RWPE1 (cell line): ENCODE measurements at places on chromosomes 13 and 19.

DNA sequence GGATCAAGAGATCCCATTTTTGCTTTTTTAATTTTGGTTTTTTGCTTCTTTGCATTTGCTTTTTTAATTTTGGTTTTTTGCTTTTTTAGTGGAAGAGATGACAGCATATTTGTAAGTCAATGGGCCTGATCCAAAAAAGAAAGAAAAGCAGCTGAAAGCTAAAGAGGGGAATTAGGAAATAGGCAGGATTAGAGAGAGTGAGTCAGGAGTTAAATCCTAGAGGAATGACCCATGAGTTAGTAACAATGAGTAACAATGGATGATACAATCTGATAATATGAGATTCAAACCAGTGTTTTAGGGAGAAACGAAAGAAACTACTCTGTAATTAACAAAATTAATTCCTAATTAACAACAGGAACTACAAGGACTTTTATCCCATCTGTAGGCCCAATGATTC lies 111.2 kb upstream of the SGCG start:
- DNase-seq = peak; percentile 59

DNA sequence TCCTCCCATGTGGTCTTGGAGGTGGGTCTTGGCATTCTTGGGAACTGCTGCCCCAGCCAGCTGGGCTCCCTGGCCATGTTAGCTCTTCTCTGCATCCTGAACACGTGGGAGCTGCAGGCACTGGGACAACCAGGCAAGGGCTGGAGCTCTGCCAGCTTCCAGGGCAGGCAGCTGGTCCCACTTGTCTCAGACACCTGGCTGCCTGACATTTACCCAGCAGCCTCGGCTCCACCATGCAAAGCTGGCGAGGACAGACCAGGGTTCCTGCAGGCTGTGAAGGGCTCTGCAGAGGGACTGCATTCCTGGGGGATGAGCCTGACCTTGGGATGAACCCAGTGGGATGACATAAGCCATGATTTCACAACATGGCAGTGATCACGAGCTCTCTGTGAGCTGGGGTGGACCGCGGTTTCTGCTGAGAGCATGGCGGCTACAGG lies 99.0 kb upstream of the TSHZ3 start:
- DNase-seq = no peak

DNA sequence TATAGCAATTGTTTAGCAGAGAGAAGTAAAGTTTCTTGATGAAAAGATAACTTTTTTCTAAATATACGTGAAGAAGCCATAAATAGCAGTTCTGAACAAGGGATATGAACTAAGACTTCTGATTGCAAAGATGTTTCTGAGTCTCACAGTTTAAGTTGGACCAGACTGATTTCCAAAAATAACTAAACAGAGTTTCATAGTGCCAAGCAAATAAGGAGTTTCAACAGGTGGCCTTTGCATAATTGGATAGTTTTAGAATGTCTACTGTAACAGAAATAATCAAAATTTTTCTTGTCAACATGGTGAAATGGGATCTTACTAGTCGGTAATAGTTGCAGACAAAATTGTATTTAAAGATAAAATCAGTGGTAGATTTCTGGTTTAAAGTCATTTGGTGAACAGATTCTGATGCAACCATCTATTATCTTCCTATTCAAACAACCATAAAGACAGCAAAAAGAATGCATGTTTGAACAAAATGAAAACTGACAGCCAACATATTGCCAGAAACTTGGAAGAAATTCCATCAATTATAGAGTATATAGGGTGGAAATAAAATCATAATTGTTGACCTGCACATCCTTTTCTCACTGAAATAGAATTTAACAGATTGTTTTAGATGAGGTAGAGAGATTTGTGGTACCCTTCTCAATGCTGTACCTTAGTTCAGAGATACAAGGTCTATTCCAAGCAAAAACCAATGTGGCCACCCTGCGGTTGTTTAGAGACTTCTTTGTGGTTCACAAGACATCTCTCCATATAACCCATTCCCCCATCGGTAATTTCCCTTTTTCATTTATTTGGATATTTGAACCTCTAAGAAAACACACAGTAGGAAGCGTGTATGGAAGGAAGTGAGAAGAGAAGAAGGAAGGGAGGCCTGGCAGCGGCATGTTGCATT lies 275.3 kb downstream of the COG6 start:
- no peak for DNase-seq

- no peak for DNase-seq
Measured at GRCh38 chr19:34506026-34506370, 24.4 kb downstream of the WTIP start.

GRCh38 chr13:41864658-41865057 lies 96.3 kb downstream of the VWA8 start:
- DNase-seq = no peak

DNA sequence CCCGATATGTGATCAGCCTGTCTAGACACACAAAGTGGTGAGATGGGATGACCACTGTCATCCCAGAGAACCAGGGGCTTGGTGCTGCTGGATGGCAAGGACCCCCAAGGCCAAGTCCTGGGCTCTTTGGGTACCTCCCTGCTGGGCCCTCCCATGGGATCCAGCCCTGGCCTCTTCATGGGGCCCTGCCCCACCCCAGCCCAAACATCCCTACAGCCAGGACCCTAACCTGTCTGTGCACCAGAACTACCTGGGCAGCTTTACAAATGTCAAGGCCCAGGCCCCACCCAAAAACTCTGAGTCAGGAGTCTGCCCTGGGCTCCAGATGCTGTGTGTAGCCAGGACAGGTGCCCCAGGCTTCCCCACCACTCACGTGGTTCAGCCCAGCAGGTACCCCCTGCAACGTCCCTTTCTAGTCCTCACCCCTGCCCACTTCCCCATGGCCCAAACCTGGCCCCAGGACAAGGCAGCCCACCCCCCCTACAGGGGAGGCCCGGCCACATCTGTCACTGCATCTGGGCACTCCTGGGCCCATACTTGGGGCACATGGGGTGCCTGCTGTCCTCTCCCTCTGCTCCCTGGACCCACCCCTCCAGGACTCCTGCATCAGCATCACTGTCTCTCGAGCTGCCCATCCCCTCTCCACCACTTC lies 233.5 kb downstream of the TUBA3C start:
- DNase-seq = no peak

GRCh38 chr13:46559272-46559805 lies 6.4 kb downstream of the LRCH1 start:
- DNase-seq = no peak

DNA sequence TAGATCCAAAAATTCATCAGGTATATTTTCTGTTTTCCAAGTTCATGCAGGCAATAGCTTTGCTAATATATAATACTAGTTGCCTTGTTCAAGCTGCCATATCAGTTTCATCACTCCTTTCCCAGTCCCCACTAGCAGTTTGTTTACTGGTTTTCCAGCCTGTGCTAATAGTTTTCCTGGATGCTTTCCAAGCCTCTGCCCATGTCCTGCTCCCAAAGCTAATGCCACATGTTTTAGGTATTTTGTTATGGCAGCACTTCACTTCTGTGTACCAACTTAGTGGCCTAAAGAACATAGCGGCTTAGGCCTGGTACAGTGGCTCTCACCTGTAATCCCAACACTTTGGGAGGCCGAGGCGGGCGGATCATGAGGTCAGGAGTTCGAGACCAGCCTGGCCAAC lies 28.1 kb upstream of the ZNF527 start:
- DNase-seq = no peak

GRCh38 chr13:20024702-20025101 lies 66.2 kb downstream of the ZMYM2 start:
- DNase-seq = no peak

GRCh38 chr19:1122972-1123363 lies 19.2 kb downstream of the GPX4 start:
- DNase-seq = peak; percentile 90

GRCh38 chr13:59178344-59178743 lies 985.4 kb downstream of the DIAPH3 start:
- no peak for DNase-seq

DNA sequence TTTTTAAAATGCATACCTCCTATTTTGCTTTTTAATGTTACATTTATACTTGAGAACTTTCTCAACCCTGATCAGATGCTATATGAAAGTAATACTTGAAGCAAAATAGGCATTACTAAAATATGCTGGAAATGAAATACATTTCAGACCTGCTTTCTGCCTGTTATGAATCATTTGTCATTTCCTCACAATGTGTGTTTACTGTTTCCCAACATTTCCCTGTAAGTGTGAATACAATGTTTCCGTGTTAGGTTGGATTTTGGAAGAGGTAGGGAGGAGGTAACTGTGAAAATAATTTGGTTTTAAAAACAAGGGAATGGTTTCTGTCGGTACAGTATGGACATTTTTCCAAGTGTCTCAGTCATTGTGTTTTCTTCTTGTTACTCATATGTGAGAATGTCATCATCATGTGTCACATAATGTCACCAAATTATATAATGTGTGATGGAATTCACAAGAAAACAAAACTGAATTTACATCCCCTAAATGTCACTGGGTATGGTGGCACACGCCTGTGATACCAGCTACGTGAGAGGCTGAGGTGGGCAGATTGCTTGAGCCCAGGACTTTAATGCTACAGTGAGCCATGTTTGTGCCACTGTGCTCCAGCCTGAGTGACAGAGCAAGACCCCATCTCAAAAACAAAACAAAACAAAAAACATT lies 43.0 kb downstream of the ZAR1L start:
- no peak for DNase-seq

GRCh38 chr13:44045180-44045562 lies 165.5 kb downstream of the LACC1 start:
- DNase-seq = no peak

DNA sequence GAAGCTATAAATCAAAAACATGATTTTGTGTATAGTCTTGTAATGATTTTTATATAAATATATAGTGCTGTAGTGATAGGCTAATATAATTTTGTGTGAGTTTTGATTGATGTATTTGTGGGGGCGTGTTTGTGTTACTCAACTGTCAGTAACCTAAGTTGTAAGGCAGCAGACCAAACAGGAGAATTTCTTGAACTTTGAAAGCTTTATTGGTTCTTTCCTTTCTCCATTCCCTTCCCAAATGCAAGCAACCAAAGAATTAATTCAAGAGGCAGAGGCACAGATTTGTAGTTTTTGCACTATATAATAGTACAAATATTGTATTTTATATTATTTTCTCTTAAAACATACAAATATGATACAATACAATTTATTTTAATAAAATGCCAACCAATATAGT lies 109.6 kb downstream of the FLT1 start:
- DNase-seq = no peak

DNA sequence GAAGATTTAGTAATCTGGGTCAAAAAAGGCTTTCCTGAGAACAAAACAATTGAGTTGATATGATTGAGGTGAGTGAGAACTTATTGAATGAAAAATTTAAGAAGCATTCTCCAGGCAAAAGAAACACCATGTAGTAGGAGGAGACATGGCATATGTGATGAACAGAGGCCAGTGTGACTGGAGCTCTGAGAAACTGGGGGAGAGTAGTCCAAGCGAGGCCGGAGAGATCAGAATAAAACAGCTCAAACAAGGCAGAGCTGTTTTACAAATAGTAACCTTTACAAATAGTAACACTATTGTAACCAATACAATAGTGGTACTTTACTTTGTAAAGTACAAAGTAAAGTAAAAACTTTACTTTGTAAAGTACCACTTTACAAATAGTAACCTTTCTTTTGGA lies 1159.1 kb downstream of the PCDH9 start:
- DNase-seq = no peak

DNA sequence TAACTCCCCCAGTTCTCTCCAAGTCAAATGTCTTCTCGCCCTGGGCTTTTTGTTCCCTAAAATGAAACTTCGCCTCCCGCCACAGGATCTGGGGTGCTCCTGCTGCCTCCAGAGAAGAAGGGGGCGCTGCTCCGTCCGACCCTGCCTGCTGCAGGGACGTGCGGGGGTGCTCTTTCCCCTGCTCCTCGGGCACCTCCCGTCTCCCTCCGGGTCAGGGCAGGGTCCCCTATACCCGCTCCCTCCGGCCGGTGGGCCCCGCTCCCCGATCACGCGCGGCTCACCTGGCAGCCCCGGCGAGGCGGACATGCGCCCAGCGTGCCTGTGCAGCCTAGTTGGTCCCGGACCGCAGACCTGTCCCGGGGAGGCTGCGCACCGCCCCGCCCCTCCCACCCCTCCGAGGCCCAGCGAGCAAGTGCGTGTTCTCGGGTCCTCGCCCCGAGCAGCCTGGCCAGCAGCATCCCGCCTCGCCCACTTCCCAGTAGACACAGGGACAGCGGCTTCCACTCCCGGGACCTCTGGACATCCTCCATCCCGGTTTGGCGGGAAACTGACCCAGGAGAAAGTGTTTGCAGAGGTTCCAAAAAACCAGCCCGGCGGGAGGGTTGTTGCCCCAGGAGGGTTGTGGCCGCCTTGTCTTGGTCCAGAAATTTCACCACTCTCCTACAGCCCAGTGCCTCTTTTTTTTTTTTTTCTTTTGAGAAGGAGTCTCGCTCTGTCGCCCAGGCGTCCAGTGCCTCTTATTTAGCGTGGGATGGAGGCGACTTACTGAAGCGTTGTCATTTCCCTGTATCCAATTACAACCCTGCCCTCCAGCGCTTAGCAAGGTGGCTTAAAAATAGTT lies at the start of gene OXGR1:
OXGR1 (minus strand) TSS at position 460 of the 841 bp plus-strand sequence. CDS start 6,717 bp downstream, outside the sequence.
- peak; percentile 6 for DNase-seq

- DNase-seq = no peak
Measured at GRCh38 chr13:79990048-79990447, 350.9 kb downstream of the SPRY2 start.

- DNase-seq = peak; percentile 98
Measured at GRCh38 chr19:10403137-10404021, at the start of gene CDC37. Gene CDC37 (minus strand): TSS chr19:10403542. CDS start chr19:10403479, 63 bp downstream.

DNA sequence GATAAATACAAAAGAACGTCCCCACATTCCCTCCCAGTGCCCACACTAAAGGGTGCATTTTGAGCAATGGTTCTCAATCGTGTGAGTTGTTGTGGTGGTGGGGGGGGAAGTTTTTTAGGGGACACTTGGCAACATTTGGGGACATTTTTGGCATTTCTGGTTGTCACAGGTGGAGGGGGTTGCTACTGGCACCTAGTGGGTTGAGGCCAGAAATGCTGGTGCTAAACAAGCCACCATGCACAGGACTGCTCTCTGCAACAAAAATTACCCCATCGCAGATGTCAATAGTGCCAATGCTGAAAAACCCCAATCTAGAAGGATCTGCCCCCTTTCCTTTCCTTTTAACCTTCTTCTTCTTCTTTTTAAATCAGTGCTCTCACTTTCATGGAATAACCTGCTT lies 453.3 kb downstream of the TSHZ3 start:
- no peak for DNase-seq

GRCh38 chr13:112802802-112803195 lies 113.0 kb downstream of the ATP11A start:
- no peak for DNase-seq

GRCh38 chr19:15285896-15286591 lies 46.3 kb downstream of the BRD4 start:
- no peak for DNase-seq

- DNase-seq = no peak
Measured at GRCh38 chr13:72864142-72865011, 82.4 kb downstream of the PIBF1 start.

GRCh38 chr19:12880551-12881171 lies 588 bp downstream of the DNASE2 start:
- DNase-seq = no peak

GRCh38 chr19:49395581-49396407 lies 7.7 kb downstream of the KASH5 start:
- DNase-seq = no peak

DNA sequence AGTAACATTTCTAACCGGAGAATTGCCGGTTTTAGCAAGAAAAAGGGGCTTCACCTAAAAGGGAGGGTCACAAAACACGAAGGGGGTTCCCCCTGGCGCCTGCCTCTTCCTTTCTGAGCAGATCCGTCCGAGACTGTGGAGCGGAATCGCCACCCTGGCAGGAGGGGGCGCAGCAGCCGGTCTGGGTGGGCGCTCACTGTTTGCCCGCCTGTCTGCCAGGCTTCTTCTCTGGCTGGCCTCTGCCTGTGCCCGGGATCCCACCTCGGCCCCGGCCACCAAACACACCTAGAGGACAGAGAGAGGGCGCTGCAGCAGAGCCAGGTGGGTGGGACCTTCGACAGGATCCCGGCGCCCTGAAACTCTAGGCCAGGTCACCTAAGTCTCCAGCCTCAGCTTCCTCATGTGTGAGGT lies 15.6 kb downstream of the LSM4 start:
- DNase-seq = no peak
